ENCODE measurements at places on chromosomes 16 and 17. TPM values are rescaled to one million over a fixed set of nuclear protein-coding genes. Genes with fewer than 3 reads are reported as not detected.

- no peak overlapping the region for H3K4me3 ChIP-seq
- no peak for DNase-seq
- no peaks in the 10 kb centered on the region for H3K27me3 ChIP-seq
- no peak overlapping the region for H3K27ac ChIP-seq
- H3K36me3 ChIP-seq = no peaks in the 10 kb centered on the region
- H3K4me1 ChIP-seq = no peaks in the 10 kb centered on the region
These were observed 79.5 kb downstream of the RTN4RL1 start for GRCh38 chr17:1945621-1946020.

DNA sequence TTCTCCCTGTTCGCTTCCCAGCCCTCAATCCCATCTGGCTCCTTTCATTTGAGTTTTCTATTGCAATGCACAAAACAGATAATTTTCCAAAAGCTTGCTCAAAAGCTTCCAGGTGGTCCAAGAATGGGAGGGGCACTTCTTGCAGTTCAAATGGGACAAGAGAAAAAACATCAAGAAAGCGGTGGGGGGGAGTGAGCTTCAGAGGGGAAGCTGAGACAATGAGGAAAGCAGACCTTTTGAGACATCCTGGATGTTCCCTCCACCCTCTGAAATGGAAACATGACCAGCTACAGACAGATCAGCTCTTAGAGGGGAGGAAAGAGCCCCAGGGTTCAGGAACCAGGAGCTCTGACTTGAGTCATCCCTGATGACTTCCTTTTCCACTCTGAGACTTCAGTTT lies 368.2 kb downstream of the SLC39A11 start:
- H3K4me1 ChIP-seq = peaks cover 4% of the 10 kb centered on the region
- no peaks in the 10 kb centered on the region for H3K36me3 ChIP-seq
- H3K27me3 ChIP-seq = no peaks in the 10 kb centered on the region
- DNase-seq = no peak

- no peaks in the 10 kb centered on the region for H3K27me3 ChIP-seq
- no peaks in the 10 kb centered on the region for H3K4me1 ChIP-seq
- H3K27ac ChIP-seq = no peak overlapping the region
- no peak for DNase-seq
- no peak overlapping the region for H3K4me3 ChIP-seq
These were observed 81.9 kb downstream of the AIPL1 start for GRCh38 chr17:6352801-6353560.

DNA sequence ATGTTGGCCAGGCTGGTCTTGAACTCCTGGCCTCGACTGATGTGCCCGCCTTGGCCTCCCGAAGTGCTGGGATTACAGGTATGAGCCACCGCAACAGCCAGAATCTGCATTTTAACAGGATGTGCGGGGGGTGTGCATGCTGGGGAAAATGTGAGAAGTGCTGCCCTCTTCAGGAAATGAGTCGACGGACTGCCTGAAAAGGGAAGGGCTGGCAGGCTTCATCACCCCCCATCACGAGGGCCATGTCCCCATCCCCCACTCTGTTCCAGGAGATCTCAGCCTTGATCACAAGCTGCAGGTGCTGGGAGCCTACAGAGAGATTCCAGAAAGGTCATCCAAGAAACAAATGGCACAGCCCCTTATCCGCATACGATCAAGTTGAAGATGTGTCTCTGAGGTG lies 195.3 kb upstream of the RPL38 start:
- peak overlapping the region; percentile 11 for H3K27ac ChIP-seq
- no peaks in the 10 kb centered on the region for H3K27me3 ChIP-seq

DNA sequence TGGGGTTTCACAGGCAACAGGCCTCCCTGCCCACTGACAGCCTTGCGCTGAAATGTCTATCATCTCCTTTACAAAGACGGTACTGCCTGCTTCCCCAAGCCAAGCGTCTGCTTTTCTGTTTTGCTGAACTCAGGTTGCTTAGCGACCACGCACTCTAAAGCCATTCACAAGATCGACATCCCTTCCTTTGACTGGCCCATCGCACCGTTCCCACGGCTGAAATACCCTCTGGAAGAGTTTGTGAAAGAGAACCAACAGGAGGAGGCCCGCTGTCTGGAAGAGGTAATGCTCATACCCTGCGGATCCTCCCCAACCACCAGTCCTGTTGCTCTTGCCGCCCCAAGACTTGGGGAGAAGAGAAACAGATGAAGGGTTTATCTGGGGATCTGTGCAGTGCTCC lies 28.7 kb downstream of the TMEM186 start:
- no peaks in the 10 kb centered on the region for H3K4me1 ChIP-seq
- no peak for DNase-seq
- no peaks in the 10 kb centered on the region for H3K27me3 ChIP-seq
- no peak overlapping the region for H3K27ac ChIP-seq

DNA sequence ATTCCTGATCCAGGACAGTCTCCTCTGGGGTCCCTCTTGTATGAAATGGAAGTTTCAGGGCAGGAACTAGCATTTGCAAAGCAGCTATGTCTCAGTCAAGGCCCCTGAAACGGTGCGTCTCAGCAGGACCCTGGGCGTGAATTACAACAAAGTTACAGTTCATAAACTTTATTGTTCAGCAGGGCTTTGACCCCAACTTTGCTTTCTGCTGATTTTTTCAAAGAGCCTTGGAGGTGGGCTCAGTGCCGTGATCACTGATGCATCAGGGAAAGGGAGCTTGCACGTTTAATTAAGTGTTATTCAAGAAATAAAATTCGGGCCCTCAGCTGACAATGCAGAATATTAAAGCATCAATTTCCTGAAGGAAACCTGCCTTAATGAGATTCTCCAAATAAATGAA lies 260.1 kb upstream of the C16orf82 start:
- H3K27ac ChIP-seq = no peak overlapping the region
- DNase-seq = no peak
- H3K4me3 ChIP-seq = no peak overlapping the region
- no peaks in the 10 kb centered on the region for H3K27me3 ChIP-seq
- no peaks in the 10 kb centered on the region for H3K4me1 ChIP-seq

DNA sequence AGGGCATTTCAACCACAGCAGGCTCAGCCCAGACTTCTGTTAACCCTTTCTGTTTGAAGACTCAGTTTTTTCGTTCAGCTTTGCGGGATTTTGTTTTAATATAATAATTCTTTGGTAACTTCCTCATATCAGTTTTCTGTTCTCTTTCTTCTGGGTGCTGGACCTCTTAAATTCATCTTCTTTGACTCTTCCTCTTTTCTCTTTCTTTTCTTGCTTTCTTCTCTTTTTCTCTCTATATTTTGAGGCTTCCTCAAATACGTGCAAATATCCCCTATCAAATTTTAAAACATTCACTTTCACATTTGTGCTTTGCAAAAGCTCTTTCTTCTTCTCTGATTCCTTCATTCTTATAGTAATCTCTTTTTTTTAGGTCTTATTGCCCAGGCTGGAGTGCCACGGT lies 136.3 kb downstream of the HS3ST3B1 start:
- no peaks in the 10 kb centered on the region for H3K4me1 ChIP-seq
- no peak for DNase-seq
- no peak overlapping the region for H3K4me3 ChIP-seq

DNA sequence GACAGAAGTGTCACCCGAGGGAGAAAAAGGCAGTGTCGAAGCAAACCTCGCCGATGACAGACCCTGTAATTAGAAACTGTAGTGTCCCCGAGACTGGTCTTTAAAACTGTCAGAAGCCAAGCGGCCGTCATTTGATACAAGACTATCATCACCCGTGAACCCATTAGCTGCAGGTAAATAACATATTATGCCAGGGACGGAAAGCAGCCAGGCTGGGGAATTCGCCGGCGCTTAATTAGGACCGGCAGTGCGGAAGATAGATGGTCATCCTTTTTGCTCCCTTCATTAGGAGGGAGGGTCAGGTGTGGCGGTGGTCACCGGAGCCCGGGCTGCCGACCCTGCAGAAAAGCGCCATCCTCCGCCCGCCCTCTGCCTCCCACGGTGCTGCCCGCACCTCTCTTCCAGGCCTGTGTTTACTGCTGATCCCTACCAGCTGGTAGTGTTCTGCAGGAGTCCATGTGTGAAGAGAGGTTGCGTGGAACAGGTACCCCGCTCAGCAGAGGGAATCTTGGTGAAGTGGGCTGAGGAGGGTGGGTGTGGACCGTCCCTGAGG lies 109.4 kb upstream of the GSE1 start:
- no peak overlapping the region for H3K27ac ChIP-seq
- H3K27me3 ChIP-seq = no peaks in the 10 kb centered on the region
- no peak overlapping the region for H3K4me3 ChIP-seq
- H3K36me3 ChIP-seq = no peaks in the 10 kb centered on the region

- no peak overlapping the region for H3K4me3 ChIP-seq
- H3K27ac ChIP-seq = no peak overlapping the region
- no peaks in the 10 kb centered on the region for H3K36me3 ChIP-seq
- peak; percentile 12 for DNase-seq
- no peaks in the 10 kb centered on the region for H3K4me1 ChIP-seq
These were observed 53.9 kb upstream of the ERCC4 start for GRCh38 chr16:13866073-13866472.

DNA sequence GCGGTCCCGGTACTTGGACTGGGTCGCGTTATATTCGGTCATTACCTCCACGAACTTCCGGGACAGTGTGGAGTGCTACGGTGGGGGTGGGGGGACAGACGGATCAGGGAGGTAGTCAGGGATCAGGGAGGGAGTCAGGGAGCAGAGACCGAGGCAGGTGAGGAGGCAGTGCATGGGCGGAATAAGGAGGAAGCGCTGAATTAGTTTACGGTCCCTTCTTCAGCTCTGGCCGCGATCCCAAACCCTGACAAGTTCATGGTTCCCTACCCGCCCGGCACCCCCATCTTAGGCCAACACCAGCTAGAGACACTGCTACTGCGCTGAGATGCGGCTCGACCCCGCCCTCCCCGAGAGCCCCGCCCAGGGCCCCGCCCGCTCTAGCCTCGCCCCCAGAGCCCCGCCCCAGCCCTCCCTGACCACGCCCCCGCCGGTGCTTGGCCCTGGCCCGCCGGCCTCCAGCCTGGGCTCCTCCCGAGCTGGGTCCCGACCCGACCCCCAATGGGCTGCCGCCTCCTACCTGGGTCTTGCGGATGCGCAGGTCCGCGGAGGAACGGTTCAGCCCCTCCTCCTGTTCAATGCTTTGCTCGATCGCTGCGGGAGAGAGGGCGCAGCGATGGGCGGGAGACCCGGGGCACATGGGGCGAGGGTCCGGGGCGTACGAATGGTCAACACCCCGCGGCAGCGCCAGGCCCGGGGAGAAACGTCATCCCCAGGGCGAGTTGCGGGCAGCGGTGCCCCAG lies 12.1 kb downstream of the HSD3B7 start:
- peaks cover 24% of the 10 kb centered on the region for H3K4me1 ChIP-seq
- peak; percentile 87 for DNase-seq
- H3K36me3 ChIP-seq = no peaks in the 10 kb centered on the region
- peak overlapping the region; percentile 18 for H3K27ac ChIP-seq

ELMO3 gene
- 21.2 TPM for total RNA-seq

AKAP1 gene
- 43.6 TPM for total RNA-seq

GRIN2A gene
- 0.03 TPM for total RNA-seq

PIRT gene
- not detected for total RNA-seq

ATP2A1 gene
- 0.68 TPM for total RNA-seq

Measured in left lung (tissue), 14 donors.